ENCODE measurements at places on chromosomes 2 and 18.
A peak's percentile ranks its signal among the peaks of the same experiment; 100 is the strongest.

DNA sequence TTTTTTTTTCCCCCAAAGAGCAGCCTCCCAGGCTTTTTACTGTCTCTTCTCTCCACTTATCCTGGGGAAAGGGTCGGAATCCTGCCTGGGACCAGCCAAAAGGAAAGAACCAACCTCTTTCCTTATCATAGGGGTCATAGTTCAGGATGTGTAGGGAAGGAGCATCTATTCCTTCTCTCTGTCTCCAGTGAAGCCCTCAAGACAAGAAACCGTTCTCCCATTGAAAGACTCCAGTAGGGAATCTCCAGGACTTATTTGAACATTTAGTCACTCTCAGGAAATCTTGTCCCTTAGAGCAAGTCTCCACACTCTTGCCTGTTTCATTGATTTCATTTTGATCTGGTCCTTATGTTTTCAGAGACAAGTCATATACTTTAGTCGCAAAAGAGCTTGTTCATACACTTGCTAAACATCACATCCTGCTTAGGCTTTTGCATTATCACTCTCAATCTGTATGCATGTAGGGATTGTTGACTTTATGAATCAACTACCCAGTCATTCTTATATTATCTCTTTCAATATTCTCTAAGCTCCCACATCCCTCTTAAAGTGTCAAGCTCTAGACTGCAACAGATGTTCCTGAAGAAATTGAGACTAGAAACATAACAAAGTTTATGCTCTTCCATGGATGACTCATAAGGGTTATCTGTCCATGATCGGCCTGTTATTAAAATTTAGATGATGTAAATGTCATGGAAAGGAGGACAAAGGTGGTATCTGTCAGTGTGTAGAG lies 116.2 kb upstream of the ST6GAL2 start:
- DNase-seq, result no peak

DNA sequence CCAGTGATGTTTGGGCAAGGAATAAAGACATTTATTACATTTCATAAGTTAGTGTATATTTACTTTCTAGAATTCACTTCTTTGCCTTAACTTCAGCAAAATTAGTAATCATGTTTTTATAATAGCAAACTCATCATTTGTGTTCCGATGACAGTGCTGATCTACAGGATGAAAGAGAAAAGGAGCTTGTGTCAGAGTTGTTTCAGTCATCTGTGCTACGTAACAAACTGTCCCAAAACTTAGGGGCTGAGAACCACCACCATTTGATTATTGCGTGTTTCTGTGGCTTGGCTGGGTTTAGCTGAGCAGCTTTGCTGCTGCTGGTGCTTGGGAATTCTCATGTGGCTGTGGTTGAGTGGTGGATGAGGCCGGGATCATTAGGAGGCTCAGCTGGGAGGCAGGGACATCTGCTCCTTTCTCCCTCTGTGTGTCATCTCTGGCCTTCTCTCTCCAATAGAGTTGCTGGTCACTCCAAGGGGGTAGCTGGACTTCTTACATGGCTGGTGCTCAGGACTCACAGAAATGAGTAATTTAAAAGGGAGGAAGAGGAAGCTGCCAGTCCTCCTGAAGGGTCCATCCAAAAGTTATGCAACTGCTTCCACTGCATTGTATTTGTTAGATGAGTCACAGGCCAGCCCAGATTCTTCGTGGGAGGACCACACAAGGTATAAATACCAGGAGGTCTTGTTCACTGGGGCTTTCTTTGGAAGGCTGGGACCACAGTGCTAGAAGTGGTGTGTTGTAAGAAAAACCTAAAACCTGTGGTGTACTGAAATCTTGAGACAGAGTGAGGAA lies 43.4 kb upstream of the HAAO start:
- no peak for DNase-seq

GRCh38 chr2:128533101-128533500 lies 214.4 kb upstream of the HS6ST1 start:
- no peak for DNase-seq

GRCh38 chr2:195027947-195028346 lies 629.1 kb upstream of the SLC39A10 start:
- no peak for DNase-seq

DNA sequence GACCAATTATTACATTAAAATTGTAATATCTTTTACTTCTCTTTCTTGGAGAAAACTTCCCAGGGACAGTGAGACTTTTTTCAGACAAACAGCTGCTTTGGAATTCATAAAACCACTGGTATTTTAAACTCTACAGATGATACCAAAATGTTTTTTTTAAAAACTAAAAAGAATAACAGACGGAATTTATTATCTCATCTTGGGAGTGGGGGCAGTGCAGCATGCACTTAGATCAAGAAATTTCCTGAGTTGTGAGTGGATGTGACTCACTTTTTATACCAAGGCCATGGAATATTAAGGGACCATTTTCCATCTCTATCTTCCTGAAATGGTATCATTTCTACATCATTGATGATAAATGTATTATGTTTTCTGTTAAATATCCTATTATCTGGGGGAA lies 422.8 kb upstream of the HNRNPA3 start:
- no peak for DNase-seq

GRCh38 chr2:233098618-233099017 lies 38.5 kb downstream of the INPP5D start:
- DNase-seq, result no peak

- DNase-seq, result no peak
Observed at GRCh38 chr2:102286041-102286440, 25.3 kb upstream of the IL1RL1 start.

DNA sequence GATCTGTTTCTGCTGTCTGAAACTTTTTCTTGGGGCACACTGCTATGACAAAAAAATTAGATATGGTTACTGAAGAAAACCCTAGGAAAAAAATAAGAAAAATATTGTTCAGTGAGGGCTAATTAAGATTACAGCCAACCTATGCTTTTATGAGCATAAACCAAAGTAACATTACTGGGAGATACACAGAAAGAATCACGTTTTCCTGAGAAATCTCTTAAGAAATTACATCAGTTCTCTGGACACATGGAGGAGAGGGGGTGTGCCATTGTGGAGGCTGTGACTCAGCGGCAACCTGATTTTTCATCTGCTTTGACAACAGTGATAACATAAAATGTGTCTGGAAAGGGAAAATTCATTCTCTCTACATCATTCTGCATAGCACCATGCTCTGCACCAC lies 13.4 kb upstream of the NMI start:
- DNase-seq, result no peak

DNA sequence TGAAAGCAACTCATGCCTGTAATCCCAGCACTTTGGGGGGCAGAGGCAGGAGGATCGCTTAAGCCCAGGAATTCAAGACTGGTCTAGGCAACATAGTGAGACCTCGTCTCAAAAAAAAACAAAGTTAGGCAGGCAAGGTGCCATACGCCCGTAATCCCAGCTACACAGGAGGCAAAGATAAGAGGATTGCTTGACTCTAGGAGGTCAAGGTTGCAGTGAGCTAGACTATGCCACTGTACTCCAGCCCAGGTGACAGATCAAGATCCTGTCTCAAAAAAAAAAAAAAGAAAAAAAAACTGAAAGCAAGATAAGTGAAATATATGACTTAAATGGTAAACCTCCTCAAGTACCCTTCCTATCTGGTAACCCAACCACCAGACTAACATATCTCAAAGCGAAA lies 59.8 kb downstream of the USP34 start:
- DNase-seq, result no peak

- peak; percentile 72 for DNase-seq
Observed at GRCh38 chr2:180707884-180708205, 272.6 kb upstream of the UBE2E3 start.

DNA sequence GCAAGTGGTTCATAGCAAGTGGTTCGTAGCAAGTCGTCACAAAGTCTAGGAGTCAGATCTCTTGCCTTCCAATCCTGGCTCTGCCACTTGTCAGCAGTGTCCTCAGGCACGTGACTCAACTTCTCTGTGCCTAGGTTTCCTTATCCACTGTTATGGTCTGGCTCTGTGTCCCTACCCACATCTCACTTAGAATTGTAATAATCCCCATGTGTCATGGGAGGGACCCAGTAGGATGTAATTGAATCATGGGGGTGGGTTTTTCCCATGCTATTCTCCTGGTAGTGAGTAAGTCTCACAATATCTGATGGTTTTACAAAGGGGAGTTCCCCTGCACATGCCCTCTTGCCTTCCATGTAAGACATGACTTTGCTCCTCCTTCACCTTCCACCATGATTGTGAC lies 51.8 kb upstream of the AP1S3 start:
- no peak for DNase-seq

GRCh38 chr18:48543228-48543627 lies 4.4 kb downstream of the CTIF start:
- no peak for DNase-seq

- DNase-seq, result no peak
Observed at GRCh38 chr2:64273524-64274398, 129.5 kb upstream of the PELI1 start.

GRCh38 chr2:232894251-232894650 lies 24.2 kb downstream of the SNORC start:
- DNase-seq, result no peak

- no peak for DNase-seq
Observed at GRCh38 chr18:23856466-23857163, 157.9 kb upstream of the TTC39C start.

DNA sequence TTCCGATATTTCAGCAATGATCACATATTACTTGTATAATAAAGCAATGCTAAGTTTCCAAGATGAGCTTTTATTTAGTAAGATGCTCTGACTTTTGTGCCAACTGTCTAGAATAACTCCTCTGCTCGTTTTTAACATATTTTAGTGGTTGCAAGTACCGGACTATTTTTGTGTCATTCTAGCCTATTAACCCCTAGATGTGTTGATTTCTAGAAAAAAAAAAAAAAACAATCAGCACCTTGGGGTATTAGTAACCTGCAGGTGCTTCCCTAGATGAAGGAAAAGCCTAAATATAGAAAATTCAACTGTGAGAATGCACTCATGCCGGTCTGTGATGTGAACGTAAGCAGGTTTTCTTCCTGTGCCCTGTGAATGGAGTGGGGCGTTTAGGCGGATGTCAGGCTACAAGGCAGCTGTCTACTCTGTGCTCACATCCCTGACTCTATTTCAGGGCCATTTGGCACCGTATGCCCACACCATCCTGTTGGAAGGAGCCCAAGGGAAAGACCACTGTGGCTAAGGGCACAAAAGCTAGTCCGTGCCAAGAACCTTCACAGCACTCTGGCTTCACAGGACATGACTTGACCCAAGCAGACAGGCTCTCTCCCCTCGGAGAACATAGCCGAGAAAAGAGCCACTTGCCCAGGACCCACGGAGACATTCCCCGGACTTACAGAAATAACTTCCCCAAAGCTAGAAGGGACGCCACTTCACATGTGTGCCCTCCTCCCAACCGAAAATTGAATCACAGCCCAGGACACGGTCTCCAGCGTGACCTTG lies 60.9 kb upstream of the AGAP1 start:
- DNase-seq, result no peak

DNA sequence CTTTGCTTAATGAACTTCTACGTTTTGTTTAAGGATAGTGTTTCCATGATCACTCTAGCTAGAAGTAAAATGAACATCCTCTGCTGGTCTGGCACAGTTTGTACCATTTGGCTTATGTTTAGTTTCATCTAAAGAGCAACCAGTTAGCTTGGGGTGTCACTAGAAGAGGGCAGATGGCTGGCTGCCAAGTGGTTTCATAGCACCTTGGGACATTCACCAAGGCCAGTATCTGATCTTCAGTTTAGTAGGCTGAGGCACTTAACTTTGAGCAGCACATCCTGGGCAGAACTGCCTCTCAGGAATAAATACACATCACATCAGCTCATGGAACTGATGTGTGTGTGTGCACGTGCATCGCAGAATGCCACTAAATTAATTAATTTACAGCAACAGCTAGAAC lies 68.4 kb downstream of the NXPH2 start:
- DNase-seq, result no peak

DNA sequence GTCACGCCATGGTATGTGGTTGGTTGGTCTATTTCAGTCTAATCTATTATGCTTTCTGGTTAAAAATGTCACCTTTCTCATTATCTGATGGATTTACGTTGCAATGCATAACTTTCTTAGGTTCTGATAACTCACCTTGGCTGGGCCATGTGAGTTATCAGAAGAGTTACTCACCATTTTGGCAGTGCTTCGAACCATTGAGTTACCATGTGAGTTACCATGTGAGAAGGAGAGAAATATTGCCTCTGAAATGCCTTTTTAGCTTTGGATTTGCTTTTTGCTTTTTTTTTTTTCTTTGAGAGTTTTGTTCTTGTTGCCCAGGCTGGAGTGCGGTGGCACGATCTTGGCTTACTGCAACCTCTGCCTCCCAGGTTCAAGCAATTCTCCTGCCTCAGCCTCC lies 1.6 kb downstream of the SMARCAL1 start:
- no peak for DNase-seq

- no peak for DNase-seq
Observed at GRCh38 chr18:37396971-37397720, 168.5 kb downstream of the CELF4 start.

DNA sequence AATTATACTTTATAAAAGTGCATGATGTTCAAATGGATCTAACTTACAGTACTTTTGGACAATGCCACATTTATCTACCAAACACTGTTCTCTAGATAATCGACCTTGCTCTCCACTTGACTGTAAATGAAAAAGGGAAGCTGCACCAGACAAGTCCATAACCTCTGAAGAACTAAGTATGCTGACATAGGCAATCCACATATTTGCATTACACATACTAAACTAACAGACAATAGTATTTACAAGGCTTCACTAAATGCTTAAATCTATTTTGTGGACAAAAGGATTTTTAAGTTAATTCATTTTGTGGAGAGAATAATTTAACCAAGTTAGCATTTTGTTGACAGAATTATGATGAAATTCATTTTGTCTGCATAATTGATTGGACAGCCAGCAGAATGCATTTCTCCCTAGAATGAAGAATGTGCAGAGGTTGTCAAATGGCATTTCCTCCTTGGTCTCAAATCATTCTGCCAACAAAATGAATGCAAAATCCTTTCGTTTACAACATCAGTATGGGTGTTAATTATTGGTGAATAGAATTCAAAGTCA lies 520.9 kb downstream of the CPS1 start:
- DNase-seq, result no peak

DNA sequence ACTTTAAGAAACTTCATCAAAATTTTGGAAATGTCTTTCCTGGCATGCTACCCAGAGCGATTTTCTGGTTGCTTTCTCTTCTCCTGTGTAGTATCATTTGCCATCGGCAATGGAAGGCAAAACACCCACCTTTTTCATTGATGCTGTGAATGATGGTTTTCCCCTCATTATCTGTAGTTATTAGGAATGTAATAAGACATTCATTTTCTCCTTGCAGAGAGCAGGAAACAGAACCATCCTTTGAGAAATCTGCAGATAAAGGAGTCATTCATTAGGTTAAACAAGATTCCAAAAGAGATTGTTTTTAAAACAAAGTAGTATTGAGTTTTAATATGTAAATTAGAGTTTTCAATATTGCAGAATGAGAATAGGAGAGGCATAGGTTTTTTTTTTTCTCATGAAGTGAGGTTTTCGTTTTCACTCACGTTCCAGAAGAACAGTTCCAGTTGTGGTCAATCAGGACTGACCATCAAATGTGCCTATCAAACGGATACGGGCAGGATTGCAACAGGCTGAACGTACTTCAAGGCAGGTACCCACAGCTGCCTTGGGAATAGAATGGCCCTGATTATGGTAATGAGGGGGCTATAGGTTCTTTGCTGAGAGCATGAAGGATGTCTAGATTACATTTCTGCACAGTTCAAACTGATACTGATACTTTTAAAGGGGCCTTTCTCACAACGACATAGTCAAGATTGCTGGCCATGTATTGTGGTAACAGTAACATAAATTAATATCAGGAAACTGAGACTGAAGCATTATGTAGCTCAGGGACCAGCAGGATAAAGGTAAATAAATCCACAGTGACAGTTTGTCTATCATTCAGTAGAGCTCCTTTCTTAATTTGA lies 49.8 kb upstream of the PLA2R1 start:
- DNase-seq, result no peak

All from NCI-H1105 treated with DMSO at 0.1 percent for 48 hours (cell line).